ENCODE measurements at places on chromosomes 7 and 10. TPM values are rescaled to one million over a fixed set of nuclear protein-coding genes. Genes with fewer than 3 reads are reported as not detected.

- peak; percentile 84 for DNase-seq
These were observed at the start of gene PSD for GRCh38 chr10:102418622-102419268. Gene PSD (minus strand): TSS chr10:102418785. CDS start chr10:102417038, 1,747 bp downstream.

Gene GIMAP1
- not detected for total RNA-seq

Gene DYNC1I1
- 0.82 TPM for total RNA-seq

Gene LLCFC1
- not detected for total RNA-seq

Data from GM23338 (cell line).